ENCODE measurements at places on chromosomes 3 and 15. TPM values are rescaled to one million over a fixed set of nuclear protein-coding genes. Genes with fewer than 3 reads are reported as not detected.

Gene INKA1
- 78.4 TPM for total RNA-seq

DNA sequence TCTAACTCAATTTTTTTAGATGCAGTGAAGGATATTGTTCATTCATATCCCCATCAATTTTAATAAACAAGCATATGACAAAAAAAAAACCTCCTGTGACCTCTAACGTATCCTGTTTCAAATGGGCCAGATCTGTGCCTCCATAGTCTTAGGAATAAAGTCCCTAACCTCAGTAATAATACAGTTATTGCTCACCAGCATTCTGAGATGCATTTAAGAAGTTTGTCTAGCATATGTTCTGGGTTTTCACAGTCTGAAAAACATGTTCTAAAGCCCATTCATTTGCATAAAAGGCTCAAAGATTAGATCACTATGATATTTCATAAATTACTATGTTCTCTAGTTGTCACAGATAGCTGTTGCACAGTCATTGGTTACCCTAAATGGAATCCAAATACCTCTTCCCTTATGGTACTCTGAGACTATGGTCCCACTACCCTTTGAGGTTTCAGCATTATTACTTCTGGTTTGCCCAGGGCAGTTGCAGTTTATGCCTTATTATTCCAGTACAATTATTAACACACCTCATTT lies 190.1 kb downstream of the ZIC4 start:
- no peak for DNase-seq

DNA sequence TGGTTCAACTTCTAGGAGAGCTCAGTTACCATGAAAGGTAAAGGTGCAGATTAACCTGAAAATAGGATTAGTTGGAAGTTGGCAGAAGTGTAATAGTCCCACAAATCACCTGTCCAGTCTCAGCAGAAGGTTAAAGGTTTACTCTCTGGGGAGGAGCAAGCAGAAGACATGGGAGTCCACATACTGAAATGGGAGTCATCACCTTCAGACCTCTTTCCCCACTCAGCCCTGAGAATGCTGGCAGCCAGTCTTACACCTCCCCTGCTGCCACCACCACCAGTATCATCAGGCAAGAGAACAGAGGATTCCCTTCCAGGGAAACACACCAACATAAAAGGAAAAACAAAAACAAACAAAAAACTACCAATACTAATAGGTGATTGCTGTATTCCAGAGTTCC lies 13.8 kb upstream of the PLA2G4D start:
- DNase-seq: no peak

GRCh38 chr3:52682016-52682415 lies 3.7 kb downstream of the PBRM1 start:
- DNase-seq: no peak

Data from hematopoietic multipotent progenitor cell (in vitro differentiated cells).